ENCODE measurements at places on chromosomes 3 and 15.

GRCh38 chr15:86159468-86159867, 79.8 kb downstream of the AGBL1 start:
- DNase-seq, result no peak

DNA sequence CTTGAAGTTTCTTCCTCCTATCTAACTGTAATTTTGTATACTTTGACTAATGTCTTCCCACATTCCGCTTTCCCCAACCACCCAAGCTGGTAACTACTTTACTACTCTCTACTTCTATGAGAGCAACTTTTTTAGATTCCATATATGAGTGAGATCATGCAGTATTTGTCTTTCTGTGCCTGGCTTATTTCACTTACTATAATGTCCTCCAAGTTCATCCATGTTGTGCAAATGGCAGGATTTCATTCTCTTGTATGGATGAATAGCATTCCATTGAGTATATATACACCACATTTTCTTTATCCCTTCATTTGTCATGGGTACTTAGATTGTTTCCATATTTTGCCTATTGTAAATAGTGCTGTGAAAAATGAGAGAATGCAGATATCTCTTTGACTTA, 78.5 kb upstream of the CCNL1 start:
- DNase-seq, result peak; percentile 33

GRCh38 chr3:39208463-39209055, 16.2 kb upstream of the XIRP1 start:
- peak; percentile 69 for DNase-seq

DNA sequence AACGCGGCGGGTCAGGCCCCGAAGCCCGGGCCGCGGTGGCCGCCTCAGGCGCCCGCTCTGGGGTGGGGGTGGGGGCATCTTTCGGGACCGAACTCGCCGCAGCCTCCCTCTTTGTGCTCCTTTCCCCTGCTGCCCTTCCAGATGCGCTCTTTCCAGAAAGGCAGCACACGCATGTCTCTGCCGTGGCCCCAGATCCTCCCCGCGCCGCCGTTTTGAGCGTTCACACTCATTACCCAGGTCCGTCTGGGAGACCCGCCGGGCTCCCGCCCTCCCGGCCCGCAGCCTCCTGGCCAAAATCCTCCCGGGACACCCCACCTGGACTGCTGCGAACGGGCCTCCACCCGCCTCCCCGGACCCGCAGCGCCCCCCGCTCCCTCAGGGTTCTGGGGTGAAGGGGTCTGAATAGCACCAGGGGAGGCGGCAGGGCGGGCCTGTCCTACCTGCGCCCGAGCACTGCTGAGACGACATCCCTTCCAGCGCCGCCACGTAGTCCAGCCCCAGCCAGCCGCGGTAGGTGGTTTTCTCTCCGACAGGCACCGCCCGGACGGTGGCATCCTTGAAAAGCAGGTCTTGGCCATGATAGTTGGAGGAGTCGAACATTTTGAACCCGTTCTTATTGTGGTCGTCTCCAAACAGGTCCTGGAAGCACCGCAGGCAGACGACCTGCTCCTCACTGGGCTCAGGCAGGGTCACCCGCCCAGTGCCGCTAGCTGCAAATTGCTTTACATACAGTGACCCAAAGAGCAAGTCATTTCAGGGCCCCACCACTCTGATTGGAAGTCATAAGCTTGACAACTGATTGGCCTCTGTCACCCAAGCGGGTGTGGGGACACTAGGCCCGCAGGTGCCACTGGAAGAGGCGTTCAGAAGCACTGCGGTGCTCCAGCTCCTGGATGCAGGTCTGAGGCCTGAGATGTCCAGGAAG, 25.9 kb downstream of the MELTF start:
- peak; percentile 12 for DNase-seq

DNA sequence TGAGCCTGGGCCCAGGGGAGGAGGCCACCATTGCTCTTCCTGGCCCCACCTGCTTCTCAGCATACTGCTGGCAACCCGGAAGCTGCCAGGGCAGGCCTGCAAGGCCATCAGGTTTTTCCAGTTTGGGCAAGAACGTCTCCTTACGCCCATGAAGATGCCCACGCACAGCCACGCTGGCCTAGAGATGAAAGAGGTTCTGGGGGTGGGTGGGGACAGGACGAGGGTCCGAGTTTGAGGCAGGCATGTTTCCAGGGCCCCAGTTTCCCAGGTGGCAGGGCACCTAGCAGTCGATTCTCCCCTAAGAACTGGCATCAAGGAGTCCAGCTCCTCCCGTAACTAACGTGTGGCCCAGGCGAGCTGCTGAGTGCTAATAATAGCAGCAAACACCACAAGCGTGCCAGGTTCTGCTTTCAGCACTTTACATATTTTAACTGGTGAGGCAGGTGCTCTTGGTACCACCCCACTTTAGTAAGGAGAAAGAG, 45.8 kb downstream of the ZNF710 start:
- DNase-seq, result no peak

DNA sequence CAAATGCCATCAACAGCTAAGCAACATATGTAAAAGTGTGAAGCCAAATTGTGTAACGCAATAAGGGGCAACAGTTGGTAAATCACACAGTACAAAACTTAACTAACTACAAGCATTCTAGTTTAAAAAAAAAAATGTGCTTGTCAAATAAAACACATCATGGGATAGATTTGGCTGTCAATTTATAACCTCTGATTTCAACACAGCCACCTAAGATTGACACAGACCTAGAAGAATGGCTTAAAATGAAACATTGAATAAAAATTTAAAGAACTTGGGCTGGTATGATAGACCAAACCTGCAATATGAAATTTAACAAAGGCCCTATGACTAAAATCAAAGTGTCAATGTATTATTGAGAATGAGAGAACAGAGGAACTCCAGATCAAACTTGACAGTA, 148.4 kb downstream of the NR1I2 start:
- no peak for DNase-seq

DNA sequence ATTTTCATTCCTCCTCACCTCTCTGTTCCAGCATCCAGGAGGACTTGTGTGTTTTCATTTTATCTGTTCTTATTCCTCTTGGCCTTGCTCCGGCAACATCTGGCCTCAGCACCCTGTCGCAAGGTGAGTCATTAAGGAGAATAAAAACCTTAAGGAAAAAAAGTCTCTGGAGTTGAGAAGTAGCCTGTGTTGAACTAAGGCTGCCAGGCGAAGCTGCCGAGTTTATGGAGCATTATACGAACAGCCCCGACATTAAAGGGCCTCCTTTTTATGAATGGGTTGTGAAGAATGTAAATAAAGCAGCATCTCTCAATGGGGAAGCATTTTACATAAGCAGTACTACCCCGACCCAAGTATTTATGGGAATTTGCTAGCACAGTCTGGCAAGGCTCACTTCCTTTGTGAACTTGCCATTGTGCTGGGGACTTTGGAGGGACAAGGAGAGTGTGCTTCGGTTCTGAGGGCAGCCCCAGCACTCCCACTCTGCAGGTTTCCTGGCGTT, 4.7 kb downstream of the BAHD1 start:
- DNase-seq, result peak; percentile 81

GRCh38 chr3:116920826-116921610, 211.4 kb downstream of the TUSC7 start:
- no peak for DNase-seq

DNA sequence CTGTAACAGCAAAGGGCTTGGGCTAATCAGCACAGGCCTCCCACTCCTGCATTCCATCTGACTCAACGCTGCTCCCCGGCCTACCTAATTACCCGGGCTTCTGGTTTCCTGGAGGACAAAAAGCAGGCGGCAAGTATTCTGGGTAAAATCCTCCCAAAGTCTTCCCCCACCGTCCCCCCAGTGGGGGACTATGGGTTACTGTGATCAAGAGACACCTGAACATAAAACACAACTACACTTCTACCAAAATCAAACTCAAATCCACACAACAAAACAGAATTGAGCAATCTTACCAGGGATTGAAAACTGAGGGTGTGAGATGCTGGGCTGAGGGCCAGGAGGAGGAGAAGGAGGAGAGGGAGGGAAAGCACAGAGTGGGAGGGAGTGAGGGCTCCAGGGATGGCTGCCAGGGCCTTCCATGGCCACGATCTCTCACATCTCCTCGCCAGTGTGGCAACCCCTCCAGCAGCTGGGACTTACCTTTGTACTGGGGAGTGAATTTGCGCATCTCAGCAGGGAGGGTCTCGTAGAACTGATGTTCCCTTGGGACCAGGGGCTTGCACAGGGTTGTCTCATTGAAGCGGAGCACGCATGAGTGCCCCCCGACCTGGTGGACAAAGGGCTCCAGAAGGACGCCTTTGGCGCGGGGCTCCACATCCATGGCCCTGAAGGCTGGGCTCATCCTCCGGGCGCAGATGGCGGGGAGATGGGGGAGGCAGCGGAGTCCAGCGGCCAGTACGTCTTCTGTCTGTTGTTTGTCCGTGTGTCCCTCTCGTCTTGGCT, 9.1 kb upstream of the NCKIPSD start:
- peak; percentile 89 for DNase-seq

GRCh38 chr3:194285024-194285849, 65.9 kb downstream of the CPN2 start:
- DNase-seq, result peak; percentile 40

DNA sequence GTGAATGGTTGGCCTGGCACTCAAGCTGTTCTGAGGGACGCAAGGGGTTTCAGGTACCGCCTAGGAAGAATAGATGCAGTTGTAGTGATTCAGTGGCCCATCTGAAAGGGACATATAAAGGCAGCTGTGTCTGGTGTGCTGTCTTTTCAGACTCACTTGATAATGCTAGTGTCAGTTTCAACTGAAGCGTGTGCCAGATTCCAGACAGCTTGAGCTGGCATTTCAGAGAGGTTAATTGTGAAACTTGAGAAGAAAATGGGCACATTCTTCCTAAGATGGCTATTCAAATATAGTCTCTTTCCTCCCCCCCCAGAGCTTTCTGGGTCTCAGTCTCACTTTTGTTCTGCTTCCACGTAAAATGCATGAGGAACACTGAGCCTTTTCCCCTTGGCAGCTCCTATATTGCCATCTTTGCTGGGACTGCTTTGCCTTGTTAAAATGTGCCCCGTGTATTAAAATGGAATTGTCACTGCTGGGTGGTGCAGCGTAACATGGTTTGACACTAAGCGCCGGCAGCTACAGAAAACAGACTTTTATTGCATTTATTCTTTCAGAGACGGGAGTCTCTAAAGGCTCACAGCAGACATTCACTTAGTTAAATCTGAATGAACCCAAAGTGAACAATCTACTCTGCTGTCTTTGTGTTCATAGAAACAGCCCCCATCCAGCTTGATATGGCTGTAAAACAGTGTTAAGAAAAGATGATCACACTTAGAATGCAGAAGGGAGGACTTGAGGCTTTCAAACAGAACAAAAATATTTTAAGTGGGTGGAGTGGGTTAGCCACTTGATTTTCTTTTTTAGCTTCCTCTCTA, 478.7 kb downstream of the RBMS3 start:
- peak; percentile 54 for DNase-seq

- peak; percentile 81 for DNase-seq
These were observed 1.5 kb upstream of the HEG1 start for GRCh38 chr3:125057186-125057850.

DNA sequence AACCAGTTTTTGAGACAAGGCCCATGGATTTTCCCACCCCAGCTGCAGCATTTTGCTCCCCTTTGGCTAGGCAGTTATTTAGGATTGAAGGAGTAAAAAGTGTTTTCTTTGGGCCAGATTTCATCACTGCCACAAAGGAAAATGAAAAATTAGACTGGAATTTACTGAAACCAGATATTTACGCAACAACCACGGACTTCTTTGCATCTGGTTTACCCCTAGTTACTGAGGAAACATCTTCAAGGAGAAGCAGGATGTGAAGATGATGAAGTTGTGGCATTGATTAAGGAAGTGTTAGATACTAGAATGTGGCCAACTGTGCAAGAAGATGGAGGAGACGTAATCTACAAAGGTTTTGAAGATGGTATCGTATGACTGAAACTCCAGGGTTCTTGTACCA, 165.2 kb upstream of the MYRIP start:
- peak; percentile 87 for DNase-seq

DNA sequence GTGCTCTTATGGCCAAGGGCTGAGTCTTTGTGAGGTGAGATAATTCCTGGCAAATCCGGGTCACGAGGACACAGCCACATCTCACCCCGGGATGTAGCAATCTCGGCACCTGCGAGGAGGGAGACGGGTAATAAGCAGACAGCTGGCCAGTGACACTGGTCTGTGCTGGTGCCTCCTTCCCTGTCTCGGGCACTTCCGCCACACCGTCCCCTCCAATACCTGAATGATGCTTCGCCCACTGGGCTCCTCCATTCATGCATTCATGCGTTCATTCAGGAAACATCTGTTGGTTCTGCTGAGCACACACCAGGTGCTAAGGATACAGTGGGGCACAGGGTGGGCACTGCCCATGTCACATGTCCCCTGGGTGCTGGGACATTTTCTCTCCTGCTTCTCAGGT, 60.1 kb downstream of the ATP10A start:
- no peak for DNase-seq

- peak; percentile 55 for DNase-seq
These were observed 146.6 kb downstream of the SERPINI1 start for GRCh38 chr3:167882057-167882667.

GRCh38 chr3:12380461-12380860, 91.6 kb downstream of the PPARG start:
- no peak for DNase-seq

DNA sequence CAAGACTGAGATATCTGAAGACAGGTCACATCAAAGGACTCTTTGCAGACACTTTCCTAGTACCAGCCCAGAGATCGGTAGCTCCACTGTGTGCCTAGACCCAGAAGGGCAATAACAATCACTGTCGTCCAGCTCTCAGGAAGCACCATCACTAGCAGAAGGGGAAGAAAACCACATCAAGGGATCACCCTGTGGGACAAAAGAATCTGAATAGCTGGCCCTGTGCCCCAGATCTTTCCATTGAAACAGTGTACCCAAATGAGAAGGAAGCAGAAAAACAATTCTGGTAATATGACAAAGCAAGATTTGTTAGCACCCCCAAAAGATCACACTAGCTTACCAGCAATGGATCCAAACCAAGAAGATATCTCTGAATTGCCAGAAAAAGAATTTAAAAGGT, 404.4 kb upstream of the NECTIN3 start:
- DNase-seq, result no peak

All from EH (cell line).